ENCODE measurements at places on chromosomes 3 and 15.

GRCh38 chr3:21718161-21718765 is 32.7 kb downstream of the ZNF385D start:
- DNase-seq = no peak

GRCh38 chr3:147493065-147493464 is 83.9 kb downstream of the ZIC1 start:
- DNase-seq = no peak

GRCh38 chr3:195312714-195313113 is 41.8 kb upstream of the XXYLT1 start:
- no peak for DNase-seq

DNA sequence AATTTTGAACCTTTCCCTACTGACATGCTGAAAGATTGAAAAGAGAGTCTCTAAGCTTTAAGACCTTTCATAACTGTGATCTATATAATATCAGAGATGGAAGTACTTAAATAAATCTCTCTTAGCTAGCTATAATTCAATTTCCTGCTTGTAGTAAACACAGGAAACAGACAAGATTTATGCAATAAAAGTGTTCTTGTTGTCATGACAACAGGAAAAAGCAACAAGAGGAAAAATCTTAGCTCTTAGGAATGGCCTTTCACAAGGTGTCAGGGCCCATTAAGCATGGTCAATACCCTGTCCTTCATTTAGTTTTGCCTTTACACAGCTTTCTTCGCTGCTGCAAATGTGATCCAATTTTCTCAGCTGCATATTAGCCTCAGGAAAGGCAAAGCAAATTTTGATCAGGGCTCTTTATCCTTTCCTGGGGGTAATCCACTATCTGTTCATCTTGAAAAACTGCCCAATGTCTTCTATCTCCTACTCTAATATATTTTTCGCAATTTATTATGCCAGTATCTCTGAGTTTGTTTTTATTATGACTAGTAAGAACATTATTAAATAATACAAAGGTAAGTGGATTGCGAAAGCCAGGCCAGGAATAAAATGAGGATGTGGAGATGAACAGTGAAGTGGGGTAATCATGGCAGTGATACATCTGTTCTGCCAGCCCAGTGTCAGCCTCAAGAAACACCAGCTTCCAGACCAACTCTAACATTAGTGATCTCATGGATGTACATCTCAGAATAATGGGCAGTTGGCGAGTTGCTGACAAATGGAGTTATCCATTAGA is 28.7 kb downstream of the SIDT1 start:
- no peak for DNase-seq

DNA sequence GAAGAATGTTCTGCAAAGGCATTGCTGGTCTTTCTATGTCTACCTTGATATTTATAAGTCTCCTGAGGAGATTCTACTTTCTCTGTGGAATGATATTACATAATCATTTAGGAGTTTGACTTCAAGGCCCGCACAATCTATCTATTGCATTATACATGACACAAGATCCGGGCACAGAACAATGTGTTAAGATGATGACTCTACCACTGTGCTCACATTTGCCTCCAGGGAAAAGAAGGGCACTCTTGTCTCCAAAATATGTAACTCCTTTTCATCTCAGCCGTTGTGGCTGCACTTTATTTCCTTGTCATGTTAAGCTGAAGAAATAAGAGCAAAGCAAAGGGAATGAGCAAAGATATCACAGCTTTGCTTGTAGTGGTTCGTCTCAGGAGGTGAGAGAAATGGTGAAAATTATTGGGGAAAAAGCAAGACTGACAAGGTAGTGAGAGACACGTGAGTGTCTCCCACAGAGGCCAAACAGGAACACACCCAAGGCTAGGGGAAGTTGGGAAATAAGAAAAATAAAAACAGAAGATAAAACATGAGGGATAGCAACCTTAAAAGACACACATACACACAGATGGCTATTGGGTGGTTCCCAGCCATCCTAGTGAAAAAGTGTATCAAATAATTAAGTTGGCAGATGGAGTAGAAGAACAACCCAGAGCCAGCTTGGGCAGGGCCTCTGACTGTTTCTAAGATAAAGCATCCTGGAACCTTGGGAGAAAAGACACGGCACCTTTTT is 184.3 kb downstream of the P3H2 start:
- no peak for DNase-seq

- no peak for DNase-seq
Observed at GRCh38 chr3:154285221-154285620, 39.1 kb downstream of the DHX36 start.

- no peak for DNase-seq
Observed at GRCh38 chr15:77654975-77655374, 22.3 kb upstream of the LINGO1 start.

GRCh38 chr3:113266738-113267137 is 55.4 kb downstream of the BOC start:
- no peak for DNase-seq

DNA sequence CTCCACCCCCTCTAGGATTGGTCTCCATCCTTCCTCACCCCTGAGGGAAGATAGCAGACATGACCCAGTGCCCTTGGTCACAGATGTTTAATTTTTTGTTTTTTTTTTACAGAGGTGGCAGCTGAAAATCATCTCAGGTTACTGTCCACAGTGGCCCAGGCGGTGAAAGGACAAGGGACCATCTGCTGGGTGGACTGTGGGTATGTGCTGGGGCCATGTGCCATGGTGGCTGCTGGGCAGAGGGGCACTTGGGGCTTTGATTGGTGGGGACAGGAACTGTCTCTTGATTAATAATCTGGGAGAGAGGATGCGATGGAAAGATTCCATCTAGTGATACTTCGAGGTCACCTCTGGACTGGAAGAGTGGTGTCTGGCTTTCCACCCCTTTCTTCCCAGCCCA is 25.4 kb downstream of the PDIA5 start:
- no peak for DNase-seq

DNA sequence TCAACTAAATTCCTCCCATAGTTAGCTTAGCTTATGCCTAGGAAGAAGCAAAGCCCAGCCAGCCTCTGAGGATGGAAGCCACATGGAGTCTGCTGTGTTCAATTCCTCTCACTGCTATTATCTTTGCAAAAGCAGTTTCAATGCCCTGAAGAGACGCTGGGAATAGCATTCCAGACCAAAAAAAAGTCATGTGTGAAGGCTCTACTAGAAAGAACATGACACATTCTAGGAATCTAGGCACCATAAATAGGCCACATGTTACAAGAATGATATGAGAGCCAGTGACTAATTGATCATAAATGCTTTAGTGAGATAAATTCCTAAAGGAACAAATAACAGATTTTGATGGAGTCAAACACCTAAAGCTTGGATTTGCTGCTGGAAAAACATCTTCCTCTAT is 800.8 kb downstream of the TUSC7 start:
- DNase-seq = no peak

DNA sequence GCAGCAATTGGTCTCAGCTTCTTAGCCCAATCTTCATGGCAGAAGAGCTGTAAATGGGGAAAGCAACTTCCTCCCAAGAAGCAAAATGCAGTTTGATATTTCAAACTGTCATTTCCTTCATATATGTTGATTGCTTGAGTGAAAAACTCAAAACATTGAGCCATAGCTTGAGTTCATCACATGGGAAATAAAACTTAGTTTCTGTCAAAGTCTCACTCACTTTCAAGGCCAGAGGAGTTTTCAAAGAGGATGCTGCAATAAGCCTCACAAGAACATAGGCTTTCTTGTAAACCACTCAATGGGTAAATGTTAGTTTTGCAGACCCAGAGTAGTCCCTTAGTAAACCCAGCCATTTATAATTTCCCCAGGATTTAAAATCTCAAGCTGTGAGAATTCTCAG is 29.1 kb upstream of the SUCLG2 start:
- DNase-seq = no peak

DNA sequence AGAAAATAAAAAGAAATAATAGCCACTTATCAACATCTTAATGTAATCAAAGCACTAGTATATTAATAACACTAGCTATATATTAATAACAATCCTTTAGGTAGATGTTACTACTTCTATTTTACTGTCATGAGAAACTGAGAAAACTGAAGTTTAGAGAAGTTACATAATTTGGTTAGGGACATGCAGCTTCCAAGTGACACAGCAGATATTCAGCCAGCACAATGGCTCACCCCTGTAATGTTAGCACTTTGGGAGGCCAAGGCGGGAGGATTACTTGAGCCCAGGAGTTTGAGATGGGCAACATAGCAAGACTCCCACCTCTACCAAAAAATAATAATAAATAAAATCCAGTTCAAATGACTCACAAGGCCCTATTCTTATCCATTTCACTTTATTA is 1.9 kb upstream of the UBR1 start:
- no peak for DNase-seq

GRCh38 chr3:43796041-43796596 is 105.4 kb downstream of the ABHD5 start:
- no peak for DNase-seq

GRCh38 chr3:146019508-146019907 is 141.5 kb downstream of the PLOD2 start:
- no peak for DNase-seq

DNA sequence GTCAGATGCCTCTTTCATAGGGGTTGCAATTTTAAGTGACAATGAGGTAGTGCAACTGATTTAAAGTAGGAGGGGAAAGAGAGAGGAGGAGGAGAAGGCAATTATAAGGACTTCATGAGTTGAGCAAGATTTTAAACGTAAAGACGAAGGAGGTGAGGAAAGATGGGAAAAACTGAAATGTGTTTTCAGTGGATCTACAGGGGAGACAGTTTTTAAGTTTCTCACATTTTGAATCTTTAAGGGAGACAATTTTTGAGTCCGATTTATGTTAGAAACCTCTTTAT is 68.7 kb upstream of the LIMD1 start:
- no peak for DNase-seq

GRCh38 chr3:75220932-75221331 is 443.2 kb upstream of the FRG2C start:
- no peak for DNase-seq

- no peak for DNase-seq
Observed at GRCh38 chr3:182739619-182740018, 53.7 kb upstream of the ATP11B start.

- DNase-seq = no peak
Observed at GRCh38 chr3:12044860-12045259, 40.7 kb downstream of the SYN2 start.

- DNase-seq = no peak
Observed at GRCh38 chr3:127337911-127338531, 50.2 kb upstream of the PRR20G start.

GRCh38 chr3:33826688-33827087 is 28.3 kb downstream of the PDCD6IP start:
- no peak for DNase-seq

GRCh38 chr15:37537802-37538201 is 396.6 kb upstream of the TMCO5A start:
- DNase-seq = no peak

GRCh38 chr3:126852511-126852910 is 130.4 kb upstream of the PLXNA1 start:
- DNase-seq = no peak

DNA sequence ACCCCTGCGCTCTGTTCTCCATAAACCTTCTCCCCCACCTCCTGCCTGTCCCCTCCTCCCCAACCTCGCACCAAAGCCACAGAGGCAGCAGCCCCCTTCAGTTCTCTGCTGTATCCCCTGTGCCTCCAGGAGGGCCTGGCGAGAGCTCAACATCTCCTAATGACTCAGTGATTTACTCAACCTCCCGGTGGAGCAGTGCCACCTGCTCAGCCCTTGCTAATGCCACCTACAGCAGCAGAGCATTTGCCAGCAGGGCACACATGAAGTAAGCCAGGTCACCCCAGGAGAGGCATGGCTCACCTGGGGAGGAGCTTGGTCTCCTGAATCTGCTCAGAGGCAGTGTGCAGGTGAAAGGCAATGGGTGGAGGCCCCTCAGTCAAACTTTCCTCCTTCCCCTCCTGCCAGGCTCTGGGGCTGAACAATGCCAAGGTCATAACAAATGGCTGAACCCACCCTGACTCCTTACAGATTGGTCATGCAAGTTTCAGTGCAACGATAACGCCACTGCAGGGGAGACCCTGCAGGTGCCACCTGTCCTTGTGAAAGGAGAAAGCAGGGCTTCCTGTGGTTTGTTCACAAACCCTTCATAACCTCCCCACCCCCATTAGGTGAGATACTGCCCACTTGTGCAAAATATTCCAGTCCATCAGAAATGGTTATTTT is 19.8 kb downstream of the TRPM1 start:
- DNase-seq = no peak

DNA sequence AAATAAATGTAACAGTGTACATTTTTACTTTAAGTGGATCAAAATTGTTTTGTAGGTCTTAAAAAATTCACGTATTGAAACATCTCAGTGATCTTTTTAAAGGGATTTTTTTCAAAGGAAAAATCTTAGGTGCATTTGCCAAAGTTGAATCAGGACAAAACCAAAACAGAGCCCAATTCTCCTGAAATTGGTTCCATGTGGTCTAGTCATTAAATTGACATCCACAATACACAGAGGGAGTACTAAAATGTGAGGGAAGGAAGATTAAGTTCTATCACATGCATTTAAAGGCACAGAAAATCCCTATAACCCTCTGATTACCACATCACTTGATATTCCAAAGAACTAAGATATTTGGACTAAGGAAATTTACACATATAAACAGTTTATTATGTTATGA is 39.3 kb upstream of the HDC start:
- DNase-seq = no peak

DNA sequence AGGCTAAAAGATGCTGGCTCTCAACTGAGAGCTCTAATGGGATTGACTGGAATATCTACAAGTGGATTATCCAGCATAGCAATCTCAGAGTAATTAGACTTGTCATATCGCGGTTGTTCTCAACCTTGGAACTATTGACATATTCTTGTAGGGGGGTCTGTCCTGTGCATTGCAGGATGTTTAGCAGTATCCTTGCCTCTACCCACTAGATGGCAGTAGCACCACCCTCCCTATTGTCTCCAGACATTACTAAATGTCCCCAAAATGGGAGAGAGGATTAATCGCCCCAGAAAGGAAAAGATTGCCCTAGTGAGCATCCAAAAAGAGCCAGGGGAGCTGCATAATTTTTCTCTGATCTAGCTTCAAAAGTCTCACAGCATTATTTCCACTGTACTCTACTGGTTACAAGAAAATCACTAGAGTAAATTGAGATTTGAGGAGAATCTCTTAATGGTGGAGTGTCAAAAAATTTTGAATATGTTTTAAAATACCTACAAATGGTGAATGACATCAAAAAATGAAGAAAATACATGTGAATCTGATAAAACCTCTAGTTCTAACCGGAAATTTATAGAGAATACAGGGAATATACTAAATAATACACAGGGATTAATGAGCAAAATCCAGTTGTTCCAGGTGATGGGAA is 388.2 kb upstream of the AGTR1 start:
- peak; percentile 12 for DNase-seq
